ENCODE measurements at places on chromosomes 5 and 9. TPM values are rescaled to one million over a fixed set of nuclear protein-coding genes. Genes with fewer than 3 reads are reported as not detected.

The ARL14EPL gene
- total RNA-seq: 0.66 TPM

GRCh38 chr9:17216646-17217045 is 81.8 kb downstream of the CNTLN start:
- no peak overlapping the region for H3K4me3 ChIP-seq
- no peaks in the 10 kb centered on the region for H3K36me3 ChIP-seq
- DNase-seq: no peak

DNA sequence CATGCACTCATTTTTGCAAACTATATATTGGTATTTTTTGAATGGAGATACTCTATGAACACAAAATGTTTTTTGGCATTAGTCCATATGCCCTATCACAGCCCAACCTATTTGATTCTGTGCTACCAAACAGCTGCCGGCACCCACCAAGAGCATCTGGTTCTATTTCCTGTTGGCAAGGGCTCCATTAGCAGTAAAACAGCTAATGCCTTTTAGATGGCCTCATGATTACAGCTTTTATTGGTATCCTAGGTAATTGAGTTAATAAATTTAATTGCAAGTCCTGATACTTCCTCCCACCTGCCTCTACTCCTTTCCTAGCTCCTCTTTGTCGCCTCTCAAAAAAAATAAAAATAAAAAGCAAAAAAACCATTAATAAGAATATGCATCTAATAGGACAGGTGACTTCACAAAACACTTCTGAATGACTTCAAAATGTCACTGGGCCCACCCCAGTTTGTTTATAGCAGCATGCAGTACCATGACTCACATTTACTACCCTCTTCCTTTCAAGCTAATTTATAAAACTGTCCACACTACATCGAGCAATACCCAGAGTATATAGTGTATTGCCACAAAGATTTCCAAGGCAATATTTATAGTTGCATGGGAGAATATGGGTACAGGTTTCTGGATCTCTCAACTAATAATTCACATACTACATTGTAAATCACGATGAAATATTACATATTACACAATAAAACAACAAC is 620.4 kb downstream of the SLCO4C1 start:
- no peaks in the 10 kb centered on the region for H3K27me3 ChIP-seq
- H3K27ac ChIP-seq: no peak overlapping the region
- no peak overlapping the region for H3K4me3 ChIP-seq
- no peak for DNase-seq

DNA sequence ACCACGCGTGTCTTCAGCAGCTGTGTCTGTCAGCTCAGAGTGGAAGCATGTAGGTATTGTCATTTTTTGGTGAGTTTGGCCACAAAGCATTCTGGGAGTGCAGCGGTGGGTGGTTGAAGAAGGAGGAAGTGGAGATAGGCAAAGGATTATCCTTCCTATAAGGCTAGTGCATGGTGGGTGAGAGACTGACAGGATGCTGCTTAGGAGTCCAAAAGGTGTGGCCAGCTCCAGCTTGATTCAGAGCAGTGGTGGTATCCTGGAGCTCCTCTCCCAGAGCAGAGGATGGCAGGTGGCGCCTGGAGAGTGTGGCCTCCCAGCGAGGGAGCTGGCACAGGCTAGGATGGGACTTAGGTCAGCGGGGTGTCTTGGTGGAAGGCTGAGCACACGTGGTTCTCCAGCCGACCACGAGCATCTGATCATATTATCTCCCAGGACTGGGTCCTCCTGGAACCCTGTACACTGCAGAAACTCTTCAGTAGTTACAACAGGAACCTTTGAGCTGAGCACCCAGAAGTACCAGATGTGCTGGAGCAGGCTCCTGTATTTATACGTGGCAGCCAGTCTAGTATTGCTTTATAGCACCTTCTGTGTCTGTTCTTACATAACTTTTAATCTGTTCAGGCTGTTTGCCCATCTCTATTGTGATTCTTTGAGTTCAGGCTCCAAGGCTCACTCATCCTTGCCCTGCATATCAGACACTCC is 29.6 kb downstream of the MAML1 start:
- H3K27ac ChIP-seq: no peak overlapping the region
- peaks cover 26% of the 10 kb centered on the region for H3K4me1 ChIP-seq
- no peaks in the 10 kb centered on the region for H3K27me3 ChIP-seq
- H3K4me3 ChIP-seq: no peak overlapping the region
- H3K36me3 ChIP-seq: peaks cover 18% of the 10 kb centered on the region

- H3K27me3 ChIP-seq: peaks cover 37% of the 10 kb centered on the region
- H3K4me3 ChIP-seq: no peak overlapping the region
- DNase-seq: no peak
- no peaks in the 10 kb centered on the region for H3K36me3 ChIP-seq
- no peak overlapping the region for H3K27ac ChIP-seq
Observed at GRCh38 chr9:137435381-137435891, 5.7 kb downstream of the ENTPD8 start.

GRCh38 chr9:126636983-126637798 is 23.5 kb downstream of the LMX1B start:
- H3K4me3 ChIP-seq: no peak overlapping the region
- H3K4me1 ChIP-seq: peaks cover 18% of the 10 kb centered on the region
- H3K27ac ChIP-seq: no peak overlapping the region
- no peaks in the 10 kb centered on the region for H3K27me3 ChIP-seq
- no peaks in the 10 kb centered on the region for H3K36me3 ChIP-seq

GRCh38 chr5:120942596-120943350 is 478.7 kb downstream of the PRR16 start:
- no peaks in the 10 kb centered on the region for H3K4me1 ChIP-seq
- H3K4me3 ChIP-seq: no peak overlapping the region
- no peaks in the 10 kb centered on the region for H3K27me3 ChIP-seq
- peak; percentile 7 for DNase-seq
- H3K27ac ChIP-seq: no peak overlapping the region

GRCh38 chr5:13830536-13830935 is 114.0 kb downstream of the DNAH5 start:
- H3K4me1 ChIP-seq: no peaks in the 10 kb centered on the region
- no peaks in the 10 kb centered on the region for H3K36me3 ChIP-seq
- H3K27me3 ChIP-seq: no peaks in the 10 kb centered on the region

DNA sequence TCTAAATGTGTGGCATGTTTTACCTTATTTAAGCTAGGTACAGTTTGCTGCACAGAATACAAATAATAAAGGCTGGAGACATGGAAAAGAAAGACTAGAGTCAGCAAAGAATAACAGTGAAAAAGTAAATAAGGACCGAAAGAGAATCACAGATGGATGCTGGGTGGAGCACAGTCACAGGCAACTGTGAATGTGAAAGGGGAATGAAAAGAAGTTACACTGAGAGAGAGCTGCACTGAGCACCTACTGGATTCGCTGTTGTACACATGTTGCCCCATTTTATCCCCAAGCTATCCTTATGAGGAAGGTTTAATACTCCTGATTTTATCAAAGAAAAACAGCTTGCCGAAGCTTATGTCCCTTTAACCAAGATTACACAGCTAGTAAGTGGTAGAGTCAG is 165.4 kb upstream of the RGMB start:
- H3K4me3 ChIP-seq: no peak overlapping the region
- no peaks in the 10 kb centered on the region for H3K27me3 ChIP-seq
- peaks cover 4% of the 10 kb centered on the region for H3K4me1 ChIP-seq

Data from SJCRH30 (cell line).